ENCODE measurements at places on chromosomes 11 and 22.

- DNase-seq, result no peak
Observed at GRCh38 chr11:35334385-35335090, 84.8 kb downstream of the SLC1A2 start.

DNA sequence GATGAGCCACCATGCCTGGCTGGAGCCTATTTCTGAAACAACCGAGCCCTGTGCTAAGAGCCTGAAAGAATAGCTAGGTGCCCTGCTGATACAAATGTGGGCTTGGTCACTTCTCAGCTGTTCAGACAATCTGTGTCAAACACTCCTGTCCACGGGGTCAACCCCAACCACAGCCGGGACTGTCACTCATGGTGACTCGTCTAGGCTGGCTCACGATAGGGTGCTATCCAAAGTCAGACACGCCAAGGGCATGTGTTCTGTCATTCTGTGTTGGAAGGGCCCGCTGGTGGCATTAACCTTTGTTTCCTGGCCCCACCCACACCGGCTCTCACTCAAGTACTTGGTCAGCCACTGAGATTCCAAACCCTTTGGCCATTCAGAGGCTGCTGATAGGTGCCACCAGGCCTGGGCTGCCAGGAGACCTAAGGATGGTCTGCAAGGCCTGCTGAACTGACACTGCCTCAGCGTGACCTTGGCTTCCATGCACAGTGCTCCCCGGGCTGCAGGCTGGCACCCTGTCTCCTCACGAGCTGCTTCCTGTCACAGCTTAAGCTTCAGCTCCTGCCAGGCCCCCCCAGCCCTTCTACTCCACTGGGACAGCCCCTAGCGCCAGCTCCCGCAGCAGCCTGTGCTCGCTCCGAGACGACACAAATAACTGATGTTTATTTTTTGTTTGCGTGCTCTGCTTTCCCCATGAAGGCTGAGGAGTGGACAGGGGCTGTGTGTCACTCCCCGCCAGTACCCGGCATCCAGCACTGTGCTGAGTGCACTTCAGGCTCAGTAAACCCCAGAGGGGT is 14.2 kb upstream of the CDC42BPG start:
- DNase-seq, result no peak

DNA sequence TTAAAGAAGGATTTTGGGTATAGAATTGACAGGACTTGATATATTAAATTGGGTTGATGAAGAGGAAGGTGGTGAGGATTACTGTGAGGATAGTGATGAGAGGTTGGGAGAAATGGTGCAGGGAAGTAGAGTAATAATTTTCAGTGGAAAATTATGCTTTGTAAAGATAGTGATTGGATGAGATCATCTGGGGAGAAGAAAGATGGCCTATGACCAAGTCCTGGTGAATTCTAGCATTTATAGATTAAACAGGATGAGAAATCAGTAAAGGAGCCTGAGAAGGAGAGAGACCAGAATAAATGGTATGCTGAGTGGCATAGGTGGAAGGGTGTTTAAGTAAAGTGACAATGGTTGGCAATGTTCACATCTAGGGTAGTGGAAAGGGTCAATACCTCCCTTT is 15.0 kb downstream of the IPO7 start:
- no peak for DNase-seq

- DNase-seq, result no peak
Observed at GRCh38 chr22:36469094-36469710, 12.2 kb downstream of the TXN2 start.

DNA sequence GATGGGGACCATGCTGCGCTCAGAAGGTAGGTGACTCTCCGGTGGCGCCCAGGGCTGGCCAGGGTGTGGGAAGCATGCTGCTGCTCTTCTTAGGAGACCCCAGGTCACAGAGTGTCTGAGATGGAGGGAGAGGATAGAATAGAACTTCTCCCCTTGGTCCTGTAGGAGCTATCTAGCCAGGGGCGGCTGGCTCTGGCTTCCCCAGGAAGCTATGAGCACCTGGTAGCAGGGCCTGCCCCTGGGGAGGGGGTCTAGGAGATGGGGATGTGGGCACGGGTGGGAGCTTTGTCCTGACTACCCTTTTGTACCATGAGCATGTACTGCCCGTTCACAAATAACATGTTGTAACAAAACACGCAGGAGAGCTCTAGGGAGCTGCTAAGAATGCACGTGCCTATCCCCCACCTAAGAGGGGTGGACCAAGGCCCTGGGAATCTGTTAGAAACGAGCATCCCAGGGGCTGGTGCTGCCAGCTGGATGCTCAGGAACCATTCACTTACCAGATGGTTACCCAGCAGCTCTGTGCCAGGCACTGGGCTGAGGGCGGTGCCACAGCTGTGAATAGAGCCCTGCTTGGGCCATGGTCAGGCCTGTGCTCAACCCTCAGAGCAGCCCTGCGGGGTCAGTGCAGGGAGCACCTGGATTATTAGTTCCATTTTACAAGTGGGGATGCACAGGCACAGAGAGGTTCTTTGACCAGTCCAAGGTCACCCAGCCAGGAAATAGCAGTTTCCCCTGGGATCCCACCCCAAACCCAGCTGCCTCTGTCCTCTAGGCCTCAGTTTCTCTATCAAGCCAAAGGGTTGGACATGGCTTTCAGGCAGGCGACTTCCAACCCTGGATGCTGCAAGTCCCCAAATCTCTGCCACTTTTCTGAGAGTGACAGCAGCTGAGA is 2.2 kb downstream of the SLC39A13 start:
- no peak for DNase-seq

- no peak for DNase-seq
Observed at GRCh38 chr11:63553759-63554158, 9.4 kb downstream of the PLAAT2 start.

- DNase-seq, result no peak
Observed at GRCh38 chr11:57340039-57340615, 2.0 kb downstream of the P2RX3 start.

DNA sequence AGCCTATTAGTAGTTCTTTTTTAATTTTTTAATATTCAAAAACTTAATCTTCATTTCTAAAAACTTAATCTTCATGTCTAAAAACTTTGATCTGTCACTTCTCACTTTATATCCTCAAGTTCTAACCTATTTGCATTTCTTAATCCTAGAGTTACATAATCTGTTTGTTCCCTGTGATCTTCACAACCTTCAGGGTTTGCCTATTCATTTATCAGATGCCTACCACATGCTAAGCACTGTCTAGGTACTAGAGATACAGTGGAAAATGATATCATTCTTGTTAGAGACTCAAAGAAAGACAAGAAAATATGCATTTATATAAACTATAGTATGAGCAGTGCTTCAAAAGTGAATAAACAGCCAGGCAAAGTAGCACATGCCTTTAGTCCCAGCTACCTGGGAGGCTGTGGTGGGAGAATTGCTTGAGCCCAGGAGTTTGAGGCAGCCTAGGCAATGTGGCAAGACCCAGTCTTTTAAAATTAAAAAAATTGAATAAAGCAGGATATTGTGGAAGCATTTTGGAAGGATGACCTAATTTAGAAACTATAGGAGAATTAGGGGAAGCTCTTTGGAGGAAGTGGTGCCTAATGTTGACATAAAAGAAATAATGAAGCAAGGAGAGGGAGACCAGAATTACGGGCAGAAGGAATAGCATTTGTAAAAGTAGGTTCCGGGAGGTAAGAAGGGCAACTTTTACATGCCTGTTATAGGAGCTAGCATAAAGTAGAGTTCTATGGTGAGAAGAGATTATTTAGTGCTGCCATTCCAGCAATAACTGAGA is 54.4 kb upstream of the GRK2 start:
- DNase-seq, result no peak

DNA sequence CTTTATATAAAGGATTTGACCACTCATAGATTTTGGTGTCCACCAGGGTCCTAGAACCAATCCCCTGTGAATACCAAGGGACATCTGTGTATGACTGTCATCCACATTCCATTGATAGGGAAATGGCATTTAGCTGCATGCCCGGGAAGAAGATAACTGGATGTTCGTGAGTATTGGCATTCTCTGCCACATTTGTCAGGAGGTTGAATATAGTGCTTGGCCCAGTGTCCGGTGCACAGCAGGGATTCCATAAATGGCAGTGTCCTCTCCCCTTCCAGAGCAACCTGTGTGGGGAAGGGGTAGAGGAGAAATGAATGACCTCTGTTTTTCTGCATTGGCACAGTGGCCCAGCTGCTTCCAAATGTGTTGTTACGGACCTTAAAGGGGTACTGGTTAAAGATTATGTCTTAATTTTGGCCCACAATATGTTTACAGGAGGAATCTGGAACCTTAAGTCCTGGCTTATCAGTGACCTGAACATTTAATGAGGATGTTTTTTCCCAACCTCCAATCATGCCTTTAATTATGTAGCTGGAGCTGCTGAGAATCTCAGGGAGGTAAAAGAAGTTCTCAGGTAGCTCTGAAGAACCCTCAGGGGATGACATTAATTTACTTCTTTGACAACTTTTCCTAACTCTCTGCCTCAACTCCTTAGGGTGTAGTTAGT is 33.6 kb upstream of the OR4B1 start:
- DNase-seq, result no peak

GRCh38 chr22:23822101-23822671 is 16.6 kb downstream of the DERL3 start:
- DNase-seq, result no peak

DNA sequence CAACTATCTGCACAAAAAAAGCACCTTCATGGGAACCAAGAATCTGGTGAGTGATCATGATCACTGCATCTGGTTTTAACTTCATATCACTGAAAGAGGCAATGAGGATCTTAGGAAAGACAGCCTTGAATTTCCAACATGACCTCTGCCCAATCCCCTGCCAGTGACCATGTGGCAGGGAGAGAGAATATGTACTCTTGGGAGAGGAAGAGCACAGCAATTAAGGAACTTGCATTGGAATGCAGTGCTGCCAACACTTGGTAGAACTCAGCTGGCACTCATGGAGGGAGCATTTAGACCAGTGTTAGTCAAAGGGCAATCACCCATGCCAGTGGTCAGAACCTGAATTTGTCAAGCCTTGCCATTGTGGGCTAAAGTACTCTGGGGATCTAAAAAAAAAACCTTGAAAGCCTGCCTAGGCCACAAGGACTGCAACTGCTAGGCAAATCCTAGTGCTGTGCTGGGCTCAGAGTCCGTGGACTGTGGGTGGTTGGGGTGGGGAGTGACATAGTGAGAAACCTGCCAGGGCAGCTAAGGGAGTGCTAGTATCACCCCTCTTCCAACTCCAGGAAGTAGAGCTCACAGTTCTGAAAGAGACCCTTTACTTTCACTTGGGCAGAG is 23.1 kb downstream of the JRKL start:
- no peak for DNase-seq

DNA sequence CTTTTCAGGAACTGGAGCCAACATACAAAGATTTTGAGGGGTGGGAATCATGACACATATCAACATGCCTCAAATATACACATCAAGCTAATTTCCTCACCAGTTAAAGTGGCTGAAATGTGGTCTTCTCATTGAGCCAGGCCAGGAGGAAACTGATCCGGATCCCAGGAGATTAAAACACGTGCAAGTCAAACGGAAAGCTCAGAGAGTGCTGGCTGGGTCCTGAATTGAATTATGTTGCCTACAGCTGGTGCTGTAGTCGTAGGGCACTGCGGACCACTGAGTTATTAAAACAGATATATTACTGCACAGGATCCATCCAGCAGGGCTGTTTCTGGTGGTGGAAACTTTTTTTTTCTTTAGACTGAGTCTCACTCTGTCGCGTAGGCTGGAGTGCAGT is 14.1 kb upstream of the WNT7B start:
- DNase-seq, result no peak

DNA sequence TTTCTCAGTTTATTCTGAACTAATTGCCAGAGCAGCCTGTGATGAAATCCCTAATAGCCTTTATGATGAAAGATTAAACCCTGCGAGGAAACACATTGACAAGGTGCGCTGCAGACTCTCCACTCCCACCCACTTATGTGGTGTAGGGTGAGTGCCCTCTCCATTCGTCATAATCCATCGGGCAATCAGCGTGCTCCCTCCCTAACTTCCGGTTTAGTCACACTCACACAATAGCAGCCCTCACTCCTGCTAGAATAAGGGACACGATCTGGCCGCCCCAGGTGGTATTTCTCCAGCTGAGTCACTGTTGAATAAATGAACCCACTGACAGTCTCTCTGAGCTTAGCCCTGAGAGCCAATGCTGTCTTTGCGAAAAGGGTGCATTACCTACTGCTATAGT is 188.3 kb downstream of the OPCML start:
- no peak for DNase-seq

Measured in activated CD4-positive, CD25-positive, alpha-beta regulatory T cell (primary cell).